Brain pericyte (primary cell): ENCODE measurements at places on chromosomes 13 and 19.

GRCh38 chr19:47414469-47414868, 4.9 kb downstream of the MEIS3 start:
- DNase-seq = no peak

DNA sequence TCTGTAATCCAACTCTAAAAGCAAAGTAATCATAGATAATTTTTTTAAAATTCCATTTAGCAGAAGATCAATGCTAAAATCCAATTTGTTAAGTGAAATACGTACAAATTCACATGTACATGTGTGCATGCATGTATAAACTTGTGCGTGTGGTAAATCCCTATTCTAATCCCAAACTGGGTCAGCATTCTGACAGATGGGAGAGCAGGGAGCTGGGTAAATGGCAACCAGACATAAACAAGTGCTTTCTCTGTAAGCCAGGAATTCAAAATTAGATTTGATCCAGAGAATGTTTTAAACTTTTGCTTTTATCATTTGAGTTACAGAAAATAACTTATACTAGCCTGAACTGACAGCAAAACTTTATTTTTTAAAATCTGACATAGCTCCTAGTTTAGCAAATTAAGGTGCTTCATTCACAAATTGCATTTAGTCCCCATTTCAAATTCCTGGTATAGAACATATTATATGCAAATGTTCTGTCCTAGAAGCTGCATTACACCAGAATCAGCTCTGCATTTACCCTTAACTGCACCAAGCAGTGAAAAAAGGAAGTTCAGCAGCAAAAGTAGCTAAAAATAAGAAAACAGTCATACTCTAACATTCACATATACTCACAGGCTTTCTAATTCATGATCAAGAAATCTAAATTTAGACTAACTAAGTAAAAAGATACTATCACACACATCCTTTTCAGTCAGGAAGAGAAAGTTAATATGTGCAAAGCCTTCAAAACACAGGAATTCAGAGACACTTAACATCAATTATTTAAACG, 32.6 kb downstream of the UBL3 start:
- DNase-seq = no peak

- DNase-seq = no peak
Observed at GRCh38 chr19:34393629-34394028, 10.6 kb upstream of the PDCD2L start.

DNA sequence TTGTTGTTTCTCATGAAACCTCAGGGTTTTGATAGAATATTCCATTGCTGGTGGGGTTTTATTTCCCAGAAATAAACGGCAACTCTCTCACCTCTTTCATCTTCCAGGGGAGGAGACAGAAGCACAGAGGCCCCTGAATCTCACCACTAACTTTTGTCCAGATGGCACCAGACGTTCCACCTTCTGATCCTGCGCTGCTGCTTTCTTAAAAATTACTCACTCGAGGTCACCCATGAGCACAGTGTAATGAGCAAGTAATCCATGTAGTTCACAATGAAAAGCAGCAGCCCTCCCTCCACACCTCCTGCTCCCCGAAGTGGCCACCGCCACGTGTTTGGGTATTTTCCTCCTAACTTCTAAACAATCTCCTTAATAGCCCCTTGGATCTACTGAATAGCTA, 51.3 kb downstream of the TEX29 start:
- DNase-seq = no peak

- peak; percentile 70 for DNase-seq
Observed at GRCh38 chr19:49148784-49149651, 6.2 kb downstream of the HRC start.

- no peak for DNase-seq
Observed at GRCh38 chr13:32381539-32381938, 46.4 kb downstream of the N4BP2L1 start.

DNA sequence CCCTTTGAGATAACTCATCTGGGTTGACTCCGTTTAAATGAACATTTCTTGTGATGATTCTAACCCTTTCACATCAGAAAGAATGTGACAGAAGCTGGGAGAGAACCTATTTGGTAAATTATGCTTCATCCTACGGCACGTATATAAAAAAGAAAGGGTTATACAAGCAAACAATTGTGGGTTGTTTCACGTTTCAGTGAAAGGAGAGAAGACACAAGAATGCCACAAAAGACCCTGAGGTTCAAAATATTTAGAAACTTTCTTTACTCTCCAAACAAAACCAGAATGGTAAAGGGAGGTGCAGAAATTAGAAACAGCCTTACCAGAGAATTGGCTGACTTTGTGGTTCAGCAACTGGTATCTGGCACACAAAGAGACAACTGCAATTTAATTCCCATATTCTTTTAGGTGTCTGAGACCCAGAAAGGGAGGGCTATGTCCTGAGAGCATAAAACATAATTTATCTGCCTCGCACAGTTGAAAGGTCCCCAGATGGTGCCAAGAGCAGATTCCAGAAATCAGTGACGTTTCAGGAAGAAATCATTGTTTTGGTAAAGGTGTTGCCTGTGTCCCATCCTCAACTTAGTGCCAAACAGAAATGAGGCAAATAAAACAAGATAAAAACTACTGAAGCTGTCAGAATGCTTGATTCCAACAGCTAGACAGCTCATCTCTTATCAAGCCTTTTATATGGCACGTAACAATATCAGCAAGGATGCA, 361.4 kb downstream of the EFNB2 start:
- no peak for DNase-seq

DNA sequence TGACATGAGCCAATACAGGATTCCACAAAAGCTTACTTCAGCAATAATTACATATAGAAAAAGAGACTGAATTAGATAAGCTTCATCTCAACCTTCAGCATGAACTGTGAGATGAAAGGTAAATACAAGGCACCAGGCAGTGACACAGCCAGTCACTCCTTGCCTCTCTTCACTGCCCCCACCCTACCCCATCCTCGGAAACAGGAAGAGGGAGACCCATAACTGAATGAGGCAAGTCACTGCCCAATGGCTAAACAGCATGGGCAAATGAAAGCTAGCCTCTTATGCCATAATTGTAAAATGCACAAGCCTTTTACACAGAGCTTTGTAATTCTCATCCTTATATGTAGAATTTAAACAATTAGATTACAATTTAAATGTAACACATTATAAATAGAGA, 1.7 kb downstream of the ZNF160 start:
- DNase-seq = no peak

DNA sequence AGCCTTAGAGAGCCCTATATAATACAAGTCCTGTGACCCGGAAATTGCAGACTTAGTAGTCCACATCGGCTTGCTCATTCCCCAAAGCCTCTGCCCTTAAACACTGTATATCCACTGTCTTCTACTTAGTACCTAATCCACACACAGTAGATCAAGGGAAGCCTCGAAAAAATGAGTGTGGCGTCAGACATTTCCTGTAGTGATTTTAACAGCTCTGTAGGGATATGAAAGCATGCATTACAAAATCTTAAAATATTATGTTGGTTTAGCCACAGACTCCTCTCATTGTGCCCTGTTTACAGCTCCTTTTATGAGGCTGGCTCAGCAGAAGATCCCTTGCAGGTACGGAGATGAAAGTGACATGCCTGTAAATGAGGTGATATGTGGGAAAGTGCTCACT, 416.3 kb downstream of the LIG4 start:
- no peak for DNase-seq

DNA sequence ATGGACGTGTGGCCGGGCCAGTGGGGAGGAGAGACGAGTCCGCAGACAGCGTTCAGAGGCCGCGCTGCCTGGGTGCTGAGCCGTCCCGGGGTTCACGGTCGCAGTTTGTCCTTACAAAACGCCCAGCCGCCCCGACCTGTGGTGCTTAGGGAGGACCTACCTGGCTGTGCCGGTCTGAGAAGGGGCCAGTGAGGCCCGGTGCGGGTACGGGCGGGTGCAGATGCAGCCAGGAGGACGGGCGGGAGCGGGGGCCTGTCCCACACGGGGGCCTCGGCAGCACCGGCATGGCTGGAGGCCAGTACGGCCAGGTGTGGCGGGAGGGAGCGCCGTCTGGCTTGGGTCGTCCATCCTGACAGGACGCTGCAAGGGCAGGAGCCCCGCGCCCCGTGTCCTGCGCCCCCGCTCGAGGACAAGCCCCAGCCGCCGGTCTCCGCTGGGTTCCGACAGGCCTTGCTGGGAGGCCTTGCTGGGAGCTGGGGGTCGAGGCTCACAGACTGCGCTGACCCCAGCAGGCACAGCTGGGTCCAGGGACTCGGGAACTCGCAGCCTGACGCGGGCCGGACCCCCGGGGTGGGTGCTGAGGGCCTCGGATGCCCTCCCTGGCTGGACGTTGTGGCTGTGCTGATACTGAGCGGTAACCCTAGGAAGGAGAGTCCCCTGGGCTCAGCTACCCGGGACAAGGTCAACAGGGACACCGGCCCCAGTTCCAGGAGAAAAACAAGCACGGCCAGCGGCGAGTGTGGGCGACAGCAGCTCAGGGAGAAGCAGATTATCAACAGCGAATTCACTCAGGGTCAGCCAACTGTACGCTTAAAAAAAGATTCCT, 5.3 kb upstream of the PROZ start:
- peak; percentile 17 for DNase-seq

- DNase-seq = no peak
Observed at GRCh38 chr19:45663800-45664199, 4.2 kb upstream of the GIPR start.

- DNase-seq = no peak
Observed at GRCh38 chr13:21045100-21045499, 16.3 kb downstream of the LATS2 start.

DNA sequence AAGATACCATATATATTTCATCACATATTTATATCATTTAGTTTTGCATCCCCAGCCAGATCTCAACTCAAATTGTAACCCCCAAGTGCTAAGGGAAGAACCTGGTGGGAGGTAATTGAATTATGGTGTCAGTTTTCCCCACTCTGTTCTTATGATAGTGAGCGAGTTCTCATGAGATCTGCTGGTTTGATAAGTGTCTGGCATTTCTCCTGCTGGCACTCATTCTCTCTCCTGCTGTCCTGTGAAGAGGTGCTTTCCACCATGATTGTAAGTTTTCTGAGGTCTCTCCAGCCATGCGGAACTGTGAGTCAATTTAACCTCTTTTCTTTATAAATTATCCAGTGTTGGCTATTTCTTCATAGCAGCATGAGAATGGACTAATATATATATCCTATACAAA, 462.5 kb upstream of the SLITRK5 start:
- DNase-seq = no peak

- no peak for DNase-seq
Observed at GRCh38 chr13:94170145-94170571, 309.3 kb downstream of the DCT start.

DNA sequence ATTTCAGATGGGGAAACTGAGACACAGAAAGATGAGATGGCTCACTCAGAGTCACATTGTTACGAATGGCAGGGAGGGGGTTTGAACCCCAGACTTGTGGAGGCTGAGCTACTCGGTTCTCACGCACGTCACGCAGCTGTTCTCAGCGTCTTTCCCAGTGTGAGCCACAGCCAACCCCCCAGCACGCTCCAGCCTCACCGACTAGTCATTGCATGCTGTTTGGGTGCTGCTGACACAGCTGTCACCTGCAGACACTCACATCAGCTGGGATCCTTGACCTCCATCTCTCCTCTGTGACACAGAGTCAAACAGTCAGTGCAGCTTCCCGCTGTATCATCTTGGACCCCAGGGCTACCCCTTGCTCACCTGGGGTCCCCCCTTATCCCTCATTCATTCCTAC, 2.4 kb upstream of the NCAN start:
- DNase-seq = no peak

DNA sequence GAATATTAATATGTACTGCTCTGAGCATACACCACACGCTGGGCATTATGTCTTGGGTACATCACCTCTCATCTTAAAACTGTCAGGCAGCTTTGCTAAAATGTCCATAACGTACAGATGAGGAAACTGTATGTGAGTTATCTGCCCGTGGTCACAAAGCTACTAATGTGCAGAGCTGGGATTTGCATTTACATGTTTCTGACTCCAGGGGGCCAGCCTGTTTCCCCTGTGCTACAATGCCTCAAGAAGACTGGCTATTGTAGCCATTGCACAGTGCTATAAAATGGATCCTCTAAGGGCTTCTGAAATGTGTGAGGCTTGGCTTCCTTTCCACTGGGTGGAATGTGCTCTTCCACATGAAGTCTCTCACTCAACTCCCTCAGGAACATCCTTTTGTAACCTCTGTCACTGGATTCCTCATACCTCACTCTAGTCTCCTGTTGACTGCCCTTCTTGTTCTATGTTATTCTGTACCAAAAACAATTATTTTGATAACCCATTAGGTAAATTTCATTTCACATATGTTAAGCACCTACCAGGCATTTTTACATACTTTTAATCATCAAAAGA, 95.6 kb upstream of the HTR2A start:
- no peak for DNase-seq

- no peak for DNase-seq
Observed at GRCh38 chr19:55398200-55398925, 9.2 kb downstream of the UBE2S start.

DNA sequence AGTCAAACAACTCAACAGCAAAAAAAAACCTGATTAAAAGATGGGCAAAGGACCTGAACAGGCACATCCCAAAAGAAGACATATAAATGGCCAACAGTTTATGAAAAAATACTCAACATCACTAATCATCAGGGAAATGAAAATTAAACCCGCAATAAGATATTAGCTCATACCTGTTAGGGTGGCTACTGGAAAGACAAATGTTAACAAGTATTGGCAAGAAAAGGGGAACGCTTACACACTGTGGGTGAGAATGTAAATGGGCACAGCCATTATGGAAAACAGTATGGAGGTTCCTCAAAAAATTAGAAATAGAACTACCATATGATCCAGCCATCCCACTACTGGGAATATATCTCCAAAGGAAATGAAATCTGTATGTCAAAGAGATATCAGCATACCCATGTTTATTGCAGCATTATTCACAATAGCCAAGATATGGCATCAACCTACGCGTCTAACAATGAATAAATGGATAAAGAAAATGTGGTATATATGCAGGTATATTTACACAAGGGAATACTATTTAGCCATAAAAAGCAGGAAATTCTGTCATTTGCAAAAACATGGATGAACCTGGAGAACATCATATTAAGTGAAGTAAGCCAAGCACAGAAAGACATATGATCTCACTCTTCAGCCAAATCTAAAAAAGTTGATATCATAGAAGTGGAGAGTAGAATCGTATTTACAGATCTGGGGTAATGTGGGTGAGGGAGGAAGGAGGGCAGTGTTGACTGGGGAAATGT, 2.3 kb downstream of the ZNF780A start:
- no peak for DNase-seq

GRCh38 chr13:73072239-73072900, 13.6 kb downstream of the KLF5 start:
- DNase-seq = no peak

- DNase-seq = no peak
Observed at GRCh38 chr13:110813646-110814624, 100.4 kb downstream of the ING1 start.

DNA sequence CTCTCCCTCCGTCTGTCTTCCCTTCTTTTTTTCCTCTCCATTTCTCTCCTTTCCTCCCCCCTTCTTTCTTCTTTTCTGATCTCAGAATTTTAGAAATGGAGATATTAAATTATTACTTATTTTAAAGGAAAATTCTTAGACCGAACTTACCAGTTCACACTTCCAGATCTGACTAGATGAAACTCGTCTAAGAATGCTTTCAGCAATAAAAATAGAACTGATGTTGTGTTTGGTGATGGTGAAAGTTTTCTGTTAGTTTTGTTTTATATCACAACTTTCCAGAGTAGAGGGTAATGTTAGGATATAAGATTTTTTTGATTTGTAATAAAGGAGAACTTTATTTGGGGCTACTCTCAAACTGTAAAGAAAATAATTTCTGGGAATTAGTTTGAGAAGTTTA, 29.9 kb downstream of the UCHL3 start:
- no peak for DNase-seq
